ENCODE measurements at places on chromosomes 5 and 9. TPM values are rescaled to one million over a fixed set of nuclear protein-coding genes. Genes with fewer than 3 reads are reported as not detected.

Gene SEMA6A
- 1.6 TPM for polyA plus RNA-seq

Gene ZMYND19
- polyA plus RNA-seq = 9.4 TPM

Gene DIRAS2
- polyA plus RNA-seq = not detected

Gene PCDHGA1
- not detected for polyA plus RNA-seq

Gene ARID3C
- polyA plus RNA-seq = not detected

Gene SLC34A1
- polyA plus RNA-seq = not detected

Gene RNF44
- 2.1 TPM for polyA plus RNA-seq

All from naive B cell (primary cell).